ENCODE measurements at places on chromosomes 16 and 17.
A peak's percentile ranks its signal among the peaks of the same experiment; 100 is the strongest.

DNA sequence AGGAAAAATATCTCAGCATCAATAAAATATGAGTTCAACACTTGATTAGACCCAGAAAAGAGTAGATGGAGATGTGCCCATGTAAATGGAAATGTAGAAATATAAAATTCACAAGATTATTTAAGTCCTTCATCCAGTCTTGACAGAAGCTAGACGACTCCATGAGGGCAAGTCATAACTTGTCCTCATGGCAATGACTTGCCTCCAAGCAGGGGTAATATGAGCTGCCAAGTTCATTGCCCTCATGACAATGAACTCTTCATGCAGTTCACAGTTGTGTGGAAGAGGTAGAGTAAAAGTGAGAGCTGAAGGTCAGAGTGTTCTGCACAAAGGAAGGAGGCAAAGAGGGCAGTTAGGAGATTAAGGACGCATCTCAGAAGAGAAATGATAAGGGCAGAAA is 22.3 kb downstream of the CDH11 start:
- no peak for DNase-seq

- DNase-seq: no peak
Measured at GRCh38 chr16:84925092-84925772, 86.1 kb downstream of the ZDHHC7 start.

DNA sequence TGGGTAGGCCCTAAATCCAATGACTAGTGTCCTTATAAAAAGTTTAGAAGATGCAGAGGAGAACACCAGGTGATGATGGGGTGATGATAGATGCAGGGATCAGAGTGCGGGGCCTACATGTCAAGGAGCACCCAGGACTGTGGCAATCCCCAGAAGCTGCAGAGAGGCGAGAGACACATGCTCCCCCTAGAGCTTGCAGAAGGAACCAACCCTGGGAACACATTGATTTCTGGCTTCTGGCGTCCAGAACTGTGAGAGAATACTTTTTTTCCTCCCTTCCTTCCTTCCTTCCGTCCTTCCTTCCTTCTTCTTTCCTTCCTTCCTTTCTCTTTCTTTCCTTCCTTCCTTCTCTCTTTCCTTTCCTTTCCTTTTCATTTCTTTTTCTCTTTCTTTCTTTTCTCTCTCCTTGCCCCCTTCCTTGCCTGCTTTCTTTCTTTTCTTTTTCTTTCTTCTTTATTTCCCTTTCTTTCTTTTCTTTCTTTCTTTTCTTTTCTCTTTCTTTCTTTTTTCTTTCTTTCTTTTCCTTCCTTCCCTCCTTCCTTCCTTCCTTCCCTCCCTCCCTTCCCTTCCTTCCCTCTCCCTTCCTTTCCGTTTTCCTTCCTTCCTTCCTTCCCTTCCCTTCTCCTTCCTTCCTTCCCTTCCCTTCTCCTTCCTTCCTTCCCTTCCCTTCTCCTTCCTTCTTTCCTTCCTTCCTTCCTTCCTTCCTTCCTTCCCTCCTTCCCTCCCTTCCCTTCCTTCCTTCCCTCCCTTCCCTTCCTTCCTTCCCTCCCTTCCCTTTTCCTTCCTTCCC is 134.3 kb downstream of the HAPSTR1 start:
- no peak for DNase-seq

- DNase-seq: no peak
Measured at GRCh38 chr16:3256146-3256865, at the start of gene MEFV. TSS of gene MEFV (minus strand) at chr16:3256633. CDS start at chr16:3256587, 46 bp downstream.

- DNase-seq: no peak
Measured at GRCh38 chr17:27459433-27459832, 3.2 kb downstream of the KSR1 start.

- DNase-seq: no peak
Measured at GRCh38 chr16:85234310-85235204, 122.3 kb upstream of the CIBAR2 start.

DNA sequence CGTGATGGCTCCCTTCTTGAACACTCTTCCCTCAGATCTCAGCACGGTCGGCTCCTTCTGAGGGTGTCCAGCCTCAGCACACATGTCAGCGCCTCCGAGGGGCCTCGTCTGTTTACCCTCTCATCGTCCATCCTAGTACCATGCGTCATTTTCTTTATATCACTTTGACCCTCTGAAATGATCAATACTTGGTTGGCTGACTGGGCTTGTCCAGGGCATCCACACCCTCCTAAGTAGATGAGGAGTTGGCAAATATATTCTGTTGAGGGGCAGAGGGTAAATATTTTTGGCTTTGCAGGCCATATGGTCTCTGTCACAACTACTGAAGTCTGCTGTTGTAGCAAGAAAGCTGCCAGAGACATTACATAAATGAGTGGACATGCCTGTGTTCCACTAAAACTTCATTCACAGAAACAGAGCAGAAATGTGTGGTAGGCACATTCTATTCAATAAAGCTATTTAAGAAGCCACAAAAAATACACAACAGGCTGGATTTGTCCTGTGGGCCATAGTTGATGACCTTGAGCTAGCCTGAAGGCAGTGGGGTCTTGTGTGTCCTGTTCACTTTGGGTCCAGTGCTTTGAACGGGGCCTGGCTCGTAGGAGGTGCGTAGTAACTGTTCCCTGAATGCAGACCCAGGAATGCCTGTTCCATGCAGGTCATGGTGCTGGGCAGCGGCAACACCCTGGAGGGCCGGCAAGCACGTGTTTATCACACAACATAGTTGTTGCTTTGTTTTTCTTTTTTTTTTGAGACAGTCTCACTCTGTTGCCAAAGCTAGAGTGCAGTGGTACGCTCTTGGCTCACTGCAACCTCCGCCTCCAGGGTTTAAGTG is 185.8 kb downstream of the SNX29 start:
- no peak for DNase-seq

DNA sequence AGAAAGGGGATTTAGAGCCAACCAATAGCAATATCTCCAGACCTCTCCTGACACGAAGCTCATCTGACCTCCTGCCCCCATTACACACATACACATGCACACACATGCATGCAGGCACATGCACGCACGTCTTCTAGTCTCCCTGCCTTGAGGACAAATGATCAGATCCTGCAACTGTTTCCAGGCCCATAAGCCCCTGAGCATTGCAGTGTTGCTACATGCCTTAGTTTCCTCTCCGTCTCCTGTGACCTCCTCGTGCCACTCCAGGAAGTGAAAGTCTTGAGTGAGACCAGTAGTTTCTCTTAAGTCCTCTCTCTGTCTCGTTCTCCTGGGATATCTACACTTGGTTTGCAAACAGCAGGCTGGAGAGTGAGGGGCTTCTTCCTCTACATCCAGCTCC is 8.2 kb downstream of the CIITA start:
- no peak for DNase-seq

DNA sequence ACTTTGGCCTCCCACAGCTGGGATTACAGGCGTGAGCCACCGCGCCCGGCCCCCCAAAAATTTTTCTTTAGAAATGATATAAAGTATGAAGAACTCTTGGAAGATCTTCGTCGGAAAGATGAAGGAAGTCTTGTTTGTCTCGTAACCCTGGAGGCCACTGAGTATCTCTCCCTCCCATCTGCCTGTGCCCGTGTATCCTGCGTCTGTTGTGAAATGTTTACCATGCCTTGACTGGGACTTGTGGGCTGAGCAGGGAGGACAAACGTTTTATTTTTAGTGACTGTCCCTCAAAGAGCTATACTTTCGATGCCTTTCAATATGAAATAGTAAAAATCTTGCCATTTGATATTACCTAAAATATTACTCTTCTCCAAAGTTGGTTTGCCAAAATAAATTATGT is 121.2 kb downstream of the RPTOR start:
- DNase-seq: no peak

- no peak for DNase-seq
Measured at GRCh38 chr17:44198721-44199552, 747 bp downstream of the ATXN7L3 start.

DNA sequence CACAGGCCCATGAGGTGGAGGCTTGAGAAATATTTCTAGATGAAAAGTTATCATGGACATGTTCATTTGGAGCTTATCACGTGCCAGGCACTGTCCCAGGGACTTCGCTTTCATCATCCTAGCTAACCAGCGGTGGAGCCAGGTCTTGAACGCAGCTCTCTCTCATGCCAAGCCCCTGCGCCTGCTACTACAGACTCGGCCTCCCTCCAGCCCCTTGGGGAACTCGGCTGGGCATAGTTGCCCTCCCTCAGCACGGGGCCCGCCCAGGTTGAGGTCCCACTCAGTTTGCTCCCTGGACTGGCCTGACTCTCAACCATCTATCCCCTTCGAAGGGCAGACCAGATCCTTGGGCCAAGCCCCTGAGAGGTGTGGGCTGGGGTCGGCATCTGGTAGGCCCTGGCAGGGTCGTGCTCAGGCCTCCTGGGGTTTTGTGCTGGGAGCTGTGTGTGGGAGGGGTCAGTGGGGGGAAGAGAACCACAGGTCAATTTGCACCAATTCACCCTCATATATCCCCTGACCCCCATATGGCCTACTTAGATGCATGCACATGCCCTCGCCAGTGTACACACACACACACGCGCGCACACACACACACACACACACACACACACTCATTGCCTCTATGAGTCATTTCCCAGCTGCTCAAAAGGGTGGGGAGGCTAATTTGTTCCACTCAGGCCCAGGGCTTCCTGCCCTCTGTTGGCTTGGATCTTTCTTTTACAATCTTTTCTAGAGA is 12.1 kb upstream of the SCN4A start:
- peak; percentile 21 for DNase-seq

- DNase-seq: no peak
Measured at GRCh38 chr17:74387365-74388218, 20.3 kb downstream of the GPR142 start.

GRCh38 chr16:51854401-51854951 is 692.5 kb downstream of the TOX3 start:
- DNase-seq: no peak

GRCh38 chr17:77409282-77410161 is 268.8 kb downstream of the SEC14L1 start:
- no peak for DNase-seq

GRCh38 chr16:54135361-54136275 is 151.0 kb downstream of the IRX3 start:
- no peak for DNase-seq

DNA sequence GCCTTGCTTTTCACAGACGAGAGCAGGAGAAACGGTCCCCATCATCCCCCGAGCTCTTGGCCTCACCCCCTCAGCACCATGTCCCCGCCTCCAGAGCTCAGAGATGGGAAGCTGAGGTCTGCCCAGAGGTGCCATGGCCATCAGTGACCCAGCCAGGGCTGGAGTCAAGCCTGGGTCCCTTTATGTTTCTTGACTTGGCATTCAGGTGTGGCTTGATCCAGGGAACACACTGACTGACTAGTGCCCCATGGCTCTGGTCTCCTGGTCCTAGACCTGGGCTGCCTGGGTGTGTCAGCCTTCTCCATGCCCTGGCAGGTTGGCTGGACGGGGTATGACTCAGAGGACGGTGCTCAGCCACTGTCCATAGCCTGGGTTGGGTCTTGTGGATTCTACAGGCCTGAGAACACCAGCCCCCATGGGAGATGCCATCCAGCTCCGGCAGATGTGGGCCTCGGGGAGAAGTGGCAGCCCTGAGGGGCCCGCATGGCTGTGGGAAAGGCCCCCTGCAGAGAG is 54.2 kb downstream of the ZFPM1 start:
- no peak for DNase-seq

- DNase-seq: no peak
Measured at GRCh38 chr17:20133517-20133916, 124.4 kb downstream of the SPECC1 start.

GRCh38 chr16:12097523-12098428 is 121.2 kb downstream of the SNX29 start:
- DNase-seq: no peak

DNA sequence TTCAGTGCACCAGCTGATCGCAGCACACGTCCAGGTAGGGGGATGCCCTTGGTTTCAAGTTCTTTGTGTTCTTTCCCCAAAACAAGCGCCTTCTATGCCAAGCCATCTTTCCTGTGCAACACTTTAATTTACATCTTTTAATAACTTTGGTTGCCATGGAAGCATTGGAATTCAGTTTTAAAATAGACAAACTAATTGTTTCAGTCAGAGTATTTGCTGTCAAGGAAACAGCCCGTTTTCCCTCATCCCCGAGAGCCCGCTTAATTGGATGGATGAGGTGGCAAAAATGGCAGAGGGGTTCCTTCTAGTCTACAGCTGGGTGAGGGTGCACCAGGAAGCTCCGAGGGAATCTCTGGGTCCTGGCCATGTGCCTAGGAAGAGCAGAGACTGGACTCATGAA is 793.7 kb upstream of the EEF2KMT start:
- DNase-seq: no peak

GRCh38 chr16:84916178-84916577 is 95.2 kb downstream of the ZDHHC7 start:
- DNase-seq: no peak

DNA sequence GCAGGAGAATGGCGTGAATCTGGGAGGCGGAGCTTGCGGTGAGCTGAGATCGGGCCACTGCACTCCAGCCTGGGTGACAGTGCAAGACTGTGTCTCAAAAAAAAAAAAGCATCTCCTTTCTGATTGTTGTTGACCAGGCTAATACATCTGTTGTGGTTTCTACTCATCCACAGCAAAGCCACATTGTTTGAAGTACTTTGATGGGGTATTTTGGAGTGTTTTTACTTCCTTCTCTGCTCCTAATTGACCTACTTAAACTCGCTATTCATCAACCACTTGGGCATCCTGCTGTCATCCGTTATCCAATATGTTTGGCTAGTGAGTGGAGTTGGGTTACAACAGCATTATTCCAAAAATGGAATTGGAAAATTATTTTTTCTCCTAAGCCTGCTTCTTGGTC is 3.5 kb upstream of the CDC27 start:
- DNase-seq: no peak

GRCh38 chr17:2710071-2710802 is 1.3 kb downstream of the CLUH start:
- no peak for DNase-seq

- no peak for DNase-seq
Measured at GRCh38 chr17:77558846-77559626, 399.5 kb upstream of the TNRC6C start.

DNA sequence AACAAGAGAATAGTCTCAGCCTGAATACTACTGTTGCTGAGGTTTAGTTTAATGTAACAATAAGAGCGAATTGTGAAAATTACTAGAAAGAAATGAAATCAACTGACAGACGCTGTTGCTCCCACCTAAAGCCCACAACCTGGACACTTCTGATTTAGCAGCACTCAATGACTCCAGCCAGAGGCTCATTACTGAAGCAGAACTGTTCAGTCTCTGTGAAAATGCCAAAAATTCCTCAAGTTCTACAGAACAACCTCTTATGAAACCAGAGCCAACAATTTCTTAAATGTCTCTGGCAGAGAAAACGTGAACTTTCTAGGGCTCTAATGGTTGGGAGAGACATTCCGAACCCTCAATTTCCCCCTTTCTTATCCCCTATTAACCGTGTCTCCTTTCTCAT is 9.9 kb downstream of the PSME3IP1 start:
- DNase-seq: no peak

DNA sequence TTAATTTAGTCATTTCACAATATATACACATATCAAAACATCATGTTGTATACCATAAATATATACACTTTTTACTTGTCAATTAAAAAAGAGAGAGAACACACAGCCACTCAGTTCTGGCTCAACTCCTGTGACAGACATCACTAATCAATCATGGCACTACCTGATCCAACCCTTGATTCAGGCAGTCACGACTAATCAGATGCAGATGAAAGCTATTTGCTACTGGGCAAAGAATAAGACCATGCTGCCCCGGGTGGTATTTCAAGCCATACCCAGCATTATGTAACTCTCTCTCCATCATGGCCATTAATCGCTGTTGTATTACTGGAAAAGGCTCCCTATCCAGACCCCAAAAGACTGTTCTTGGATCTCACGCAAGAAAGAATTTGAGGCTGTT is 345.7 kb downstream of the HAPSTR1 start:
- DNase-seq: no peak

GRCh38 chr17:14605267-14605599 is 304.4 kb downstream of the HS3ST3B1 start:
- no peak for DNase-seq
